Ecto neural progenitor cell (in vitro differentiated cells): ENCODE measurements at places on chromosomes 7 and 10.

- DNase-seq, result no peak
These were observed 121.5 kb upstream of the PRSS58 start for GRCh38 chr7:142379201-142379885.

DNA sequence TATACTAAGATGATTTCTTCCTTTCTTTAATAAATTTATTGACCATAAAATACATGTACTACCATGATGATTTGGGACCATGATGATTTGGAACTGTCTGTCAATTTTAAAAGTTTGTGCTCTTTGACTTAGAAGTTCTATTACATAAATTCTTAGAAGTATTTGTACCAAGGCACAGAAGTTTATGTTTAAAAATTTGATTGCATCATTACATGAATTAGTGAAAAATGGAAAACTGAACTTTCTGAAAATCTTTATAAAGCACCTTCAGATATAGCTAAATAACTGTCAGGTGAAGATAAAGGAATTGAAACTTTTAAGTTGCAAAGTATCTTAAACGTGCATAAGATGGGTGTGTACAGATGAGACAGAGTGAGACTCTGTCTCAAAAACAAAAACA is 32.0 kb downstream of the MALSU1 start:
- DNase-seq, result no peak

DNA sequence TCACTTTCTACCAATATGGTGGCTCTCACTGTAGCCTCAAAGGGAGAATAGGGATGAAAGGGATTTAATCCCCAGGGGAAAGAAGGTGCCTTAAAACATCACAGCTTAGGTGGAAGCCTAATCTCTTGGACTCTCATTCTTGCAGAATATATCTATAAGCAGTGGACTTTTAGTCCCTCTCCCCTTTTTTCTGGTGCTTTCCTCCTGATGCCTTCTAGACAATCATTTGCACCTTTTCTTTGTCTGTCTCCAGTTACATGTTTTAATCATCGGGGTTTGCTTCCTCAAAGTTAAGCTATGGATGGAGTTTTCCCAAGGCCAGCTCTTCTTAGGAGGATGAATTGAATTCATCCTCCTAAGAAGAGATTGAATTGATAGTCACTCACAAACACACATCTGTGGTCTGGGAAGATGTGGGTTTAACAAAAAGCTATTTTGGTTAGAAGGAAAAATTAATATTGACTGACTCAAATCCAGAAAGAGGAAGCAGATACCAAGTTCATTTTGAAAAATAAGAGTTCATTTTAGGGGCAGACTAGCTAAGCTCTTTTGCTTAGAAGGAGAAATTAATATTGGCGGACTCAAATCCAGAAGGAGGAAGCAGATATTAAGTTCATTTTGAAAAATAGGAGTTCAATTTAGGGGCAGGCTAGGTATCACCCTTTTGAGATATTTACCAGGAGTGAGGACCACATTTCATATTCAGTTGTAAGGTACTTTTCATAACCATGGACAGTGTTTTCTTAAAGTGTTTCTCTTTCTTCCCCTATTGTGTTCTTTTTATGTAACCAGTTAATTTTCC is 35.2 kb upstream of the PLEKHS1 start:
- no peak for DNase-seq

GRCh38 chr10:57955076-57955475 is 312.6 kb downstream of the IPMK start:
- no peak for DNase-seq

GRCh38 chr7:68776326-68776725 is 821.9 kb upstream of the AUTS2 start:
- no peak for DNase-seq

- no peak for DNase-seq
These were observed 296.0 kb upstream of the TEX47 start for GRCh38 chr7:89091550-89091949.

DNA sequence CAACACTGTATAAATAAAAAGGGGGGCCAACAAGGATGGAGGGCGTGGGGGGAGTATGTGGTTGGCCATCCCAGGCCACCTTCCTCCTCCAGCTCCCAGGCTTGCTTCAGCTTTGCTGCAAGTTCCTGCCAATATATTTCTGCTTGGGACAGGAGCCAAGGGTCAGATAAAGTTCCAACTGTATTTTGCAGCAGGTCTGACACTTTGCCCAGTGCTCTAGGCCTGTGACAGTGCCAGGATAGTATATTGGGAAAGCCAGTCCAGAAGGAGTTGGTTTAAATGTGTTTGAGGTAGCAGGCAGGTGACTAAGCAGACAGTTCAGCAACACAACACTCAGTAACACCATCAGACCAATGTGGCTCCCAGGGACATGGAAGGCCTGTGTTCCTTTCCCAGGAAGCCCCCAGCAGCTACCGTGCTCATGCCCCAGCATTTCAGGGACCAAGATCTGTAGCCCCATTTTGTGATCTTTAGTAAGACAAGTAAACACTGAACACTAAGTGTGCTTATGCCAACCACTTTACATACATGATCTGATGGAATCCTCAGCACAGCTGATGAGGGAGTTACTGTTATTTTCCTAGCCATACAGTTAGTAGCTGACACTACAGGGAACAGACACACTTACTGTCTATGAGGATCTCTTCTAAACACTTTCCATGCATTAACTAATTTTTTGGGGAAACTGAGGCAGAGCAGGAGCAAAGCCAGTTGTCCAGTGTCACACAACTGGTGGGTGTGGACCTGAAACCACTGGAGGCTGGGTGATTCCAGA is 38.9 kb downstream of the DNAJB12 start:
- DNase-seq, result no peak

DNA sequence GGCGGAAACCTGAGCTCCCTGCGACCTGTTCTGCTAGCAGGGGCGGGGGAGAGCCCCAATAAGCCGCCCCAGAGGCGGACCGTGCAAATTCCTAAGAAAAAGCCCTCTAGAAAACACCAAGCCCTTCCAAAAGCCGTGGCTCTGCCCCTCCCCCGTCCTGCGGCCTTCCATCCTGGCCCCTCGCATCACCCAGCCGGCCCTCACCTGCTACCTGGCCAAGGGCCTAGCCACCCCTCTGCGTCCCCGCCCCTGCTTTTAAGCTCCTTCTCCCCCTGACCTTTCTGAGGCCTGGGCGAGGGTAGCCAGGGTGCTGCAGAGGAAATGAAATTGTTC is 24.9 kb downstream of the SKIDA1 start:
- DNase-seq, result no peak

GRCh38 chr7:96169439-96169838 is 152.5 kb downstream of the SLC25A13 start:
- DNase-seq, result no peak

DNA sequence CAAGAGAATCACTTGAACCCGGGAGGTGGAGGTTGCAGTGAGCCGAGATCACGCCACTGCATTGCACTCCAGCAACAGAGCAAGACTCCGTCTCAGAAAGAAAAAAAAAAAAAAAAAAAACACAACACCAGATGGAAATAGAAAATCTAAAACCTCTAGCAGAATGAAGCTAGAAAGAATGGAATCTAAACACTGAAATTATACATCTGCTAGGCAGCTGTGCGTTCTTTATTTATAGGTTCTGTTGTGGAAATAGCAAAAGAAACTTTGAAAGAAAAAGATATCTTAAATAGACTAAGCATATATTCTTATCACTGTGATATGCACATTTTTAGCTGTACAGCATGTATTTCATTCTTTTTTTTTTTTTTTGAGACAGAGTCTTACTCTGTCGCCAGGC is 17.1 kb downstream of the BMPR1A start:
- DNase-seq, result no peak

DNA sequence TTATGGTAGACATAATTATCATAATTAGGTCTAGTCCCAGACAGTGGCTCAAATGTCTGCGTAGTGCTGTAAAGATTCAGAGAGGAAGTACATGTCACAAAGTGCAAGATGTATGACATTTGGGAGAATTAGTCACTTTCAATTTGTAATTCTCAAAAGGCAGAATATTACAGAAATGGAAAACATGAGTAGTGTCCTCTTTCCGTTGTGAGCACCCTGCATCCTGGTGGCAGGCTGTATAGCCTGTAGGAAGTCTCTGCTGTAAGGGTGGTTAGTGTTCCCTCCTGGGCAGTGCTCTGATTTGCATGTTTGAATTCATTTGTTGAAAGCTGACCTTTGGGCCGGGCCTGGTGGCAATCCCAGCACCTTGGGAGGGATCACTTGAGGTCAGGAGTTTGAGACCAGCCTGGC is 17.0 kb downstream of the CDK14 start:
- DNase-seq, result no peak

GRCh38 chr10:870564-871166 is 60.8 kb downstream of the LARP4B start:
- DNase-seq, result no peak

DNA sequence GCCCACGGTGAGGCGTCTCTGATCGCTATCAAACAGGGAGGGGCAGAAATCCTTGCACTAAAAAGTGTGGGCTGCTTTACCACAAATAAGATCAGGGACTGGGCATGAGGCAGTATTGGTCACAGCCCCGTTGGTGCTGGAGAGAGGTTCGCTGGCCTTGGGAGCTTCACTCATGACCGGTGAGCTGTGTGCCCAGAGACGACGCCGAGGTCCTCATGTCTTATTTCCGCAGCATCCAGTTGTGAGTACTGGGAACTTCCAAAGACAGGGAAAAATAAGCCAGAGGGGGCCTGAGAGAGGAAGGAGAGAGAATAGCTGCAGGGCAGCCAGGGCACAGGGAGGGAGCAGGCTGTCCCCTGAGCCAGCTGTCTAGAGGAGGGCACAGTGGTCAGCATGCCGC is 154.2 kb upstream of the PRKCQ start:
- DNase-seq, result no peak
